Left ventricle myocardium inferior (tissue), 1 donor: ENCODE measurements at places on chromosomes 2 and 18.
A peak's percentile ranks its signal among the peaks of the same experiment; 100 is the strongest.

GRCh38 chr2:238061315-238062202, 758 bp downstream of the SCLY start:
- peak; percentile 19 for DNase-seq

DNA sequence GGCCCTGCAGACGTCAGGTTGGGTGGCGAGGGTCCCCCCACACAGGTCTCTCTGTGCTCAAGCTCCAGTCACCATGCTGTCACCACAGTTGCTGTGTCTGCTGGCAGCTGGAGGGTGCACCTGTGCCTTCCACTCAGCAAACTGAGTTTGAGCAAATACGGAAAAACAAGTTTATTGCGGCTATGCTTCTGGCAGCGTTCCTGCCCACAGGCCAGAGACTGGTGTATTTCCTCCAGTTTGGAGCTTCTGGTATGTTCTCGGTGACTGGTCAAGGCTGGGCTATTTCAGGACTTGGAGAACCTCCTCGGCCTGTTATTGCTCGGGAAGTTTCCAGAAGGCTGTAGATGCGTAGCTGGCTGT, 132.6 kb downstream of the SEPTIN10 start:
- DNase-seq, result no peak

GRCh38 chr2:179692043-179692442, 169.4 kb downstream of the ZNF385B start:
- no peak for DNase-seq

- DNase-seq, result no peak
These were observed 6.0 kb upstream of the ASAP2 start for GRCh38 chr2:9200633-9201015.

- DNase-seq, result no peak
These were observed 23.4 kb downstream of the USP14 start for GRCh38 chr18:181711-182110.

DNA sequence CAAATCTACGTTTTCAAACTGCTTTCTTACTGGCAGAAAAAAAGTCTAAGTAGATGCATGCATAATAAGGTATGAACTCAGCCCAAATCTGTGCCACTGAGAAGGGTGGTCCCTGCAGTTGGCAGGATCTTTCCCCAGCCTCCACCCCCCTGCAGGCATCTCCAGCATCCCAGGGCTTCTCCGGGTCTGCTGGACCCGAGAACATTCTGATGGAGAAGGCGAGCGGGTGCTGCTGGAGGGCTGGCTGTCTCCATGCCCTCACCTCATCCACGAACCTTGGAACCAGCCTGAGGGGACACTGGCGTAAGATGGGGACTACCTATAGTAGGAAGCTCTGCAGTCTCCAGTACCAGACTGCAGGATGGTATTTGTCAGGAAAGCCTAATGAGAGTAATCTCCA, 198.9 kb downstream of the HDAC4 start:
- no peak for DNase-seq

GRCh38 chr2:50514901-50515300, 517.0 kb downstream of the NRXN1 start:
- no peak for DNase-seq

GRCh38 chr2:238287737-238288649, at the start of gene PER2:
PER2 (minus strand) TSS chr2:238288610; CDS start chr2:238277936, 10,674 bp downstream.
- DNase-seq, result peak; percentile 61

- no peak for DNase-seq
These were observed 58.1 kb upstream of the ERBB4 start for GRCh38 chr2:212596688-212597087.

- DNase-seq, result no peak
These were observed 81.7 kb upstream of the SEC11C start for GRCh38 chr18:59057969-59058368.

- DNase-seq, result no peak
These were observed 65.8 kb downstream of the ARHGAP28 start for GRCh38 chr18:6795307-6795706.

GRCh38 chr2:86064006-86064405, 41.7 kb downstream of the POLR1A start:
- DNase-seq, result no peak

GRCh38 chr2:26243470-26244308, 743 bp downstream of the HADHA start:
- DNase-seq, result no peak

- no peak for DNase-seq
These were observed 168.5 kb downstream of the EN1 start for GRCh38 chr2:118678985-118679384.

DNA sequence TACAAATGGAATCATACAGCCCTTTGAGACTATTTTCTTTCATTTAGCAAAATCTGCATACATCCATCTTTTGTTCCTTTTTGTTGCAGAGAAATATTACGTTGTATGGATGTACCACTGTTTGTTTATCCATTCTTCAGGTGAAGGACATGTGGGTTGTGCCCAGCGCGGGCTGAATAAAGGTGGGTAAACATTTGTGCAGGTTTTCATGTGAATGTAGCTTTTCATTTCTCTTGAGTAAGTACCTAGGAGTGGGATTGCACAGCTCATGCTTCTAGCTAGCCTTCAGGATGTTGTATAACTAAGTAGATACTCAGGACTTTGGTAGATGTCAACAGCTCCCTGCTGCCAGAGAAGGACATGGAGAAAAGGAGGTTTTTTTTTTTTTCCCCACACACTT, 50.6 kb upstream of the SPRED2 start:
- no peak for DNase-seq

DNA sequence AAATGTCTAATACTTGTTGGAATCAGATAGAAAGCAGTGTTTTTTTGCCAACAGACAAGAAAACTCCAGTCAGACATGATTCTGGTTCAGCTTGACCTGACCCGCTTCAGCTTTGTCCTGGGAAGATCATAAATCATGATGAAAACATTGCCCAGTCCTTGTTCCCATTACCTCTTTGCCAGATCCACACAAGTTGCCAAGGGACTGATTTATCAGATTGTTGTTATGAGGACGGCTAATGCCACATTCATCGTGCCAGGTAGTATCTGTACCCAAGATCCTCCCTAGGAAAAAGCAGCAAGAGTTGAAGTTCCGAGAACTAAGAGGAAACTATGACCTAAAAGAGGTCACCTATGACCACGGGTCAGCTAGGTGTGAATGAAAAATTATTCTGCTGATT, 39.0 kb downstream of the SLC40A1 start:
- no peak for DNase-seq

- no peak for DNase-seq
These were observed 1142.7 kb upstream of the SLC39A10 start for GRCh38 chr2:194514281-194514680.

DNA sequence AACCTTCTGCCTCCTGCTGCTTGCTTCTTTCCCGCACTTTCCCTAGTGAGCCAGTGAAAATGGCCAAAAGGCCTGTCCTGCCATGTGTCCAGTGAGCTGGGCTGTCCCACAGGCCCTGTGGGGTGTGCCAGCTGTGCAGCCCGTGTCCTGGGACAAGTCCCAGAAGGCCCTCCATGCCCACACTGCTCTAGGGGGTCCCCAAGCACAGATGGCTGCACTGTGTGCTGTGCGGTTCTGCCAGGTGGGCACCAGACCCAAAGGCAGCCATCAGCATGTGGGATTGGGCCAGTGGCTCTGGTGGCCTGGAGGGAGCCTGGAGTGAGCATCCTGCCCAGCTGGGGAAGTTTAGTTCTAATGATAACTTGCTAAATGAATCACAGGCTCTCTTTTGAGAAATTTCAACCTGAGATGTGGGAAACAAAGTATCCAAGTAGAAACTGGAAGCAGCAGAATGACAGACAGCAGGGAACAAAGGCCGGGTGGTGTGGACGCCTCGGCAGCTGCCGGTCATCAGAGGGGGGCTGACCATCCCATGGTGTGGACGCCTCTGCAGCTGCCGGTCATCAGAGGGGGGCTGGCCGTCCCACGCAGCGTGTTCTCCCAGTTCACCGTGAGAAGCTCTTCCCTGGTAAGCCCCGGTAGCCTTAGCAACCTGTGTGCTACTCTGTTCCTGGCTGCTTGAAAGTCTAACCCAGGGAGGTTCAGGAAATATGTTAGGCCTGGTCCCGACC, 9.9 kb upstream of the CNDP2 start:
- no peak for DNase-seq

DNA sequence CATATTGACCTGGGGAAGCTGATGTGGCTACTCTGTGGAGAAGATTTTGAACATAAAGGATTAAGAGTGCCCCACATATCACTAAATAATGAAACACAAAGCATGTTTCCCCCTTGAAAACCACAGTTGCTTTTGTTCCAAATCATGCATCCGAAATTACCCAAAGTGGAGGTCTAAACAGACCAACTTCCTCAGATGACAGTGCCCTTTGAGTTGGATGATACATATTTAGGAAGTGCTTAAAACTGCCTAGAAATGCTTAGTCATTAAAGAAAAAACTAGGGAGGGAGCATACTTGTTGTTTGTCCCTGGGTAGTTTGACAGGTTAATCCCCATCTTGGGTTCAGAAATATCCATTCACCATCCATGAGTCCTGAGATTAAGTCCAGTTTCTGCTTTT, 1070.3 kb downstream of the SUCLG1 start:
- no peak for DNase-seq

GRCh38 chr2:110116033-110116710, 550 bp upstream of the MALL start:
- no peak for DNase-seq

- peak; percentile 24 for DNase-seq
These were observed 1.6 kb downstream of the SETBP1 start for GRCh38 chr18:44682201-44682870.

DNA sequence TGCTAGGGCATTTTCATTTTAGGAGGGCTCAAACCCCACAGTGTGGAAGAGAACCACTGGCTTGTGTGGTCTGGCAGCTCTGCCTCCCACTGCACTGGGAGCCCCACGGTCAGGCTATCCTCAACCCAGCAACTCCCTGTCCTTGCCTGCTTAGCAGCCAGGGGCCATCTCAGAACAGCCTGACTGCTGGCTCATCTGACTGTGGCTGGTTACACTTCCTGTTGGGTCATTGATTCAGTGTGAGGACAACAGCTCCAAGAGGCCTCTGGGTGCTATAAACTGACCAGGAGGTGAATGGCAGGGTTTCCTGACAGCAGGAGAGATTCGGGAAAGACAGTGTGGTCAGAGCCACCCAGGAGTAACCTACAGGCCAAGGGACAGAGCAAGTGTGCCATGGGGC, 40.1 kb downstream of the AMER3 start:
- no peak for DNase-seq

- no peak for DNase-seq
These were observed 4.0 kb downstream of the RALB start for GRCh38 chr2:120256651-120257000.

DNA sequence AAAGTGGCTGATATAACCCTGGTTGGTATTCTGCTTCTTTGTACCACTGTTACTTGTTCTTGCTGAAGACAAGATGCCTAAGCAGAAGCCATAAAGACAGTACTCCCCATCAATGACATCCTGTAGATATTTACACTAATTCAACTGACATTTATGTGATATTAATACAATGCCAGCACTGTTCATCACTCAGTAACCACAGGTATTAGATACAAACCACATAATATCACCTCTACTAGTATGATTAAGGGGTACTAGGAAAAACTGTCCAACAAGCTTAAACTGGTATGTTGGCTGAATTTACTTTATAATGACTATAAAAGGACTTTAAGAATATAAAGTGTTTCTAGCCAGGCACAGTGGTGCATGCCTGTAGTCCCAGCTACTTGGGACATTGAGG, 65.8 kb downstream of the RTN4 start:
- no peak for DNase-seq

DNA sequence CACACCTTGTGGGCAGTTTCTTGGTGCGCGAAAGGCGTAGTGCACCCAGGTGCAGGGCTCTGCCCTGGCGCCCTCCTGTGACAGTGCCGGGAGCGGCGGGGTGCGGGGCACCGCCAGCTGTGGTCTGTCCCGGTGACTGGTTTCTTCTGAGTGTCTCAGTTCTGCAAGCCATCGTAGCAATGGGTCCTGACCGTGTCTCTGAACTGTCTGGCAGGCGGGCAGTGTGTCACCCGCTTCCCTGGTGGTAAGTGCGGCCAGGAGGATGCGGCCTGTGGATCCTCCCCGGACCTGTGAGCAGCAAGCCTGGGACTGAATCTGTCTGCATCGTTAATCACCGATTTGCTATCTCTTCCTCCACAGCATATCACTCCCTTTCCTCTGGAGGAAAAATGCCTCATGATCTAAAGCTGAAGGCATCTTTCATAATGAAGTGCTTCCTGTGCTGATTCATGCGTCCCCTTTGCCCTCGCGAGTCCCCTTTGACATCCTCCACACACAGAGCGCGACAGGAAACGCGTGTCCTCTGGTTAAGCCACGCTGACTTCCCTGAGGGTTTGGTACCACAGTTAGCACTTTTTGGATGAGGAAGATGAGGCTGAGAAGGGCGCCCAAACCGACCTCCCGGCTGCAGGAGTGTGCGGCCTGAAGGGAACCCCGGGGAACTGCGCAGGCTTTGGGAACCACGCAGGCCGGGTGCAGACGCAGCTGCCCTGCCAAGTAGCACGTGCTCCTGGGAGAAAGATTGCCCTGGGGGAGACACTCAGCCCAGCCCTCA, 416.0 kb upstream of the HS6ST1 start:
- DNase-seq, result no peak

DNA sequence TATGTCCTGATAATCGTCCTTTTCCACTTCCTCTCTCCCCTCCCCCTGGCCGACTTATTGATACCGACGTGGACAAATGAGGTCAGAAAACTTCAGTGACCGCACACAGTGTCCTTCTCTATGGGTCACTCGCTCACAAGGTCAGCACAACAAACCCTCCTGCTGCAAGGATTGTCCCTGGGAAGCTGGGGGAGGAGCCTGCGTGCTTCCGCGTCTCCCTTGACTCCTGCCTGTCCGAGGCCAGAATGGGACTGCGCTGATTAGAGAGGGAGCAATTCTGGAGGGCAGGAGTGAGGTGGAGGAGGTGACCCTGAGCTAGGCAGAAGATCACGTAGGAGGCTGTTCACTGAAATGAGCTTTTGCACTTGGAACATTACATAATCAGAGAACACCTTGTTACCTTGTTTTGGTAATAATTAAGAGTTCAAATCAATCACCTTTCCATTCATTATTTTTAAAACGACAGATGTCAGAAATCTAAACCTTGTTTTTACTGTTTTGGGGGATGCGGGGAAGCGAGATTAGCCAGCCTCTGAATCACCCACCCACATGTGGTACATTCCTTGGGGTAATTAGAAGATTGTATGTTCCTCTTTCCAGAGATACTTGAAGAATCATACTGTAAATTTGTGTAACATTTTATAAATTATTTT, 70.6 kb downstream of the CTAGE1 start:
- DNase-seq, result peak; percentile 89

DNA sequence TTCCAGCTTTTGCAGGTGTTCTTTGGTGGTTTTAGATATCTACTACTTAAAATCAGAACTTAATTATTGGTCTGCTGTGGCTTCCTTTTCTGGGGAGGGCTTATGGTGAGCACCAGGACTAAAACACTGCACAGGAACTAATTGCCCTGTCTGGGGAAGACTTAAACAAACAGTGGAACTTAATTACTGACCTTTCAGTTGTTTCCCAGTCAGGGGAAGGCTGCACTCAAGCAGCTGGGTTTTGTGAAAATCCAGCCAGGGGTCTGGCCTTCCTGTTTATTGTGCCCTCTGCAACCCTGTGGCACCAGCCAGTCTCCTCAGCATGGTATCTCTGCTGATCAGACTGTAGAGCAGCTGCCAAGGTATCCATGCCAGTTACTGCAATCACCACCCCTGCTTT, 398.2 kb downstream of the ADCYAP1 start:
- no peak for DNase-seq
